Activated CD8-positive, alpha-beta memory T cell treated with anti-CD3 and anti-CD28 coated beads for 1 hour (primary cell): ENCODE measurements at places on chromosomes 4 and X.

DNA sequence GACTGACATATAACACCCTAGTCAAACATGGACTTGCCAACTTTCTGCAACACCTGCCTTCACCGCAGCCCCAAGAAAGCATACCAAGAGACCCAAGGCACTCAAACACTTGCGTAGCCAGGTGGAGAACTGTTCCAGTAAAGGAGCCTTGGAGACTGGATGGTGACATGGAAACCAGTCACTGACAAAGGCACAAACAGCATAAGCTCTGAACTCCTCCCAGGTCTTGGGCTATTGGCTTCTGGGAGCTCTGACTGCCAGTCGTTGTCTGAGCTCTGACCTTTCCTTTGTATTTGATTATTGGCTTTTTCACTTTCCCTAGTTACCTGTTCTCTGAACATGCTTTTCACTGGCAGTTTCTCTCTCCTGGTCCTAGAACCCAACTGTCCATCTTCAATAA is 38.3 kb downstream of the ARAP2 start:
- DNase-seq, result no peak

DNA sequence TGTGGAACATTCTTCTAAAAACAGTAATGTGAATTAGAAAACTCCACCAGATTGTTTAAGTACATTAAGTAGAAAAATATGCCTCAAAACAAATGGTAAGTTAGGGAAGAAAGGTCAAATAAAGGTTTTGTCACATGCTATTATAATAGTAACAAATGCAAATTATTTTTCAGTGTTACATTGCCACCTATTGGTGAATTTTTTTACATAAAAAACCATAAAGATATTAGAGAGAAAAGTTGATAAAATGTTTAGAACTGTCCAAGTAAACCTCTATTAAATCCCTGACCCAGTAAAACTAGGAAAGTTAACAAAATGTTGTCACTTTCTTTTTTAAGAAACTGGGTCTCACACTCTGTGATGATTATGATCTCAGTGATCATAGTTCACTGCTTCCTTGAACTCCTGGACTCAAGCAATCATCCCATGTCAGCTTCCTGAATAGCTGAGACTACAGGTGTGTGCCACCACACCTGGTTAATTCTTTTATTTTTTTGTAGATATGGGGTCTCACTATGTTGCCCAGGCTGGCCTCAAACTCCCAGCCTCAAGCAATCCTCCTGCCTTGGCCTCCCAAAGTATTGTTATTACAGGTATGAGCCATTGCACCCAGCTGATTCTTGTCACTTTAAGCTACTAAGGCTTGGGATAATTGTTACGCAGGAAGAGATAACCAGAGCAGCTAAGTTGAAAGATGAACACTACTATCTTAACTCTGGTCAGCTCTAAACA is 157.6 kb downstream of the ATRX start:
- DNase-seq, result no peak

DNA sequence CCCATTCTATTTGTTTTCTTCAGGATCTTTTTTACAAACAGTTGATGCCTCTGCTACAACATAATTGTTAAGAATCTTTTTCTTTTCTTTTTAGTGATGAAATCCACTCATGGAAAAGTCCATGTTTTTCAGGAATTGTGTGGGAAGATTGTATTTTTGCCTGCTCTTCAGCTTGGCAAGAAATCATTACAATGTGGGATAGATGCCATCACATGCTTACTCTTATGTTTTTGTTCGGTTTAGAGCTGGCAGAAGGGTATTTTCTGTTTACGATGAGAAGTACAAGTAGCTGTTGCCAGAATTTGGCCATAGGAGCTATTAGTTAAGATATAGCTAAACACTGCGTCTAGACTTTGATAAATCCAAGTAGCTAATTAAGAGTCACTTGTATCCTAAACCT is 2585.3 kb downstream of the ARAP2 start:
- no peak for DNase-seq

DNA sequence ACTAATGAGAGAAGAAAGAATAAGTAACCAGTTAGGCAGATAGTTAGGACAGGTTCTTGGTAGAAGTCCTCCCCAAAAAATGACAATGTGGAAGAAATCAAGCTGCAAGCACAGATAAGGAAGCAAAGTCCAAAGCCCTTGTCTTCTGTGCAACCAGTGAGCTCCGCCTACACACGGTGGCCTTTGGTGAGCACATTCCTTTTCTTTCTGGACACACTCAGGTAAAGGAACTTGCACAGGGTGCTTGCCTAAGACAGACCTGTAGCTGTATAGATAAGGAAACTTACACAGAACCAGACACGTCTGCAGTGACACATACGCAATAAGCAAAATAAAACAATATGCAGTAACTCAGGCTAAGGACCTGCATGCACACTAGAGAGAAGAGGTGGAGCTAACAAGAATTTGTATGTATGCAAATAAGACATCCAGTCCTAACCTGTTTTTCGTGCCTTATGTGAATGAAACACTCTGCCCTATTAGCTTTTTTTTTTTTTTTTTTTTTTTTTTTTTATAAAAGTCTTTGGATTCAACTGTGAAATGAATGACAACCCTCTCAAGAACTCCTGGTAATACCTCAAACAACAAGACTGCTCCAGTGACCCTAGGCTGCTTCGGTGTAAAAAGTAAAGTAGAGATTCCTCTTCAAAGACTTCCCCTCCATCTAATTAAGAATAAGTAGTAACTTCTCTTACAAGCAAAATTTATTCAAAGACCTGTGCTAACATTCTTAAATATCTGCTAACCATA is 48.8 kb downstream of the UGT2B10 start:
- DNase-seq, result no peak

GRCh38 chr4:2927696-2928075 is 35.5 kb downstream of the NOP14 start:
- DNase-seq, result no peak

GRCh38 chr4:2570551-2571222 is 34.2 kb downstream of the FAM193A start:
- DNase-seq, result peak; percentile 9
